ENCODE measurements at places on chromosomes 13 and 19.
A peak's percentile ranks its signal among the peaks of the same experiment; 100 is the strongest.

GRCh38 chr13:23320926-23321534, 112.5 kb downstream of the SACS start:
- DNase-seq: no peak

GRCh38 chr13:32650705-32651311, 64.6 kb downstream of the PDS5B start:
- peak; percentile 30 for DNase-seq

DNA sequence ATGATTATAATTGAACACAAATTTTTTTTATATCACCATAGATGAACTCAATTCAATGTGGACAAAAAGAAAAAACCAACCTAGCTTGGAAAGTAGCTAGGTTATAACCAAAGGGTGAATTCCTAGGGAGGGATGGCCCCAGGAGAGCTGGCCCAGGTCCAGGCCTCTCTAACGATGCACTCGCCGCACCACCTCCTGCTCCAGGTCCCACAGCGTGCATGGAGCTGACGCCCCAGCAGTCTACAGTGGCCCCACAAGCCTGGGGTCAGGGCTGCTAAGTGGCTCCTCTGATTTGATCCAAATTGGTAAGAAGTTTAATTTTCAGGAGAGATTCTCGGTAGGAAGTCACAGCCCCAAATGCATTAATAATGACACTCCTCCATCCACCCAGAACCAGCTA, 48.8 kb downstream of the TSHZ3 start:
- DNase-seq: no peak

- DNase-seq: peak; percentile 12
Measured at GRCh38 chr19:8363803-8364771, at the start of gene ANGPTL4. TSS of gene ANGPTL4 (plus strand) at chr19:8364155. CDS start at chr19:8364322, 167 bp downstream.

- DNase-seq: peak; percentile 69
Measured at GRCh38 chr19:41449079-41449864, 6.3 kb downstream of the ERICH4 start.

- DNase-seq: no peak
Measured at GRCh38 chr13:33218020-33218419, 67.5 kb downstream of the STARD13 start.

DNA sequence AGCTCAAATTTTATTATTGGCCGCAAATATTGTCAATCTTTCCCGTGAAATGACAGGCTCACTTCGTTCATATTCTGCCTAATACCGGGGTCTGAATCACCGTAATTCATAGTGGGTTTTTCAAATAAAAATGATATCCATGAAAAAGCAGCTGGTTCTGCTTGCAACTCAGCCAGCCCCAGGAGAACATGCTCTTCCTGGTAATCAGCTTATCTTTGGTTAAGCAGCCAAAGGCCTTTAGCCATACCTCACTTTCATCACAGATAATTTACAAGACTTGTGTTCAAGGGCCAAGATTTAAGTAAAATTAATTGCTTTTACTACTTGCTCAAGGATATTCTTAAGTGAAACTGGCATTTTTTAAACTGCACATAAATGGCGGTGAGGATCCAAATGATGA, 22.5 kb downstream of the RNASEH2B start:
- no peak for DNase-seq

DNA sequence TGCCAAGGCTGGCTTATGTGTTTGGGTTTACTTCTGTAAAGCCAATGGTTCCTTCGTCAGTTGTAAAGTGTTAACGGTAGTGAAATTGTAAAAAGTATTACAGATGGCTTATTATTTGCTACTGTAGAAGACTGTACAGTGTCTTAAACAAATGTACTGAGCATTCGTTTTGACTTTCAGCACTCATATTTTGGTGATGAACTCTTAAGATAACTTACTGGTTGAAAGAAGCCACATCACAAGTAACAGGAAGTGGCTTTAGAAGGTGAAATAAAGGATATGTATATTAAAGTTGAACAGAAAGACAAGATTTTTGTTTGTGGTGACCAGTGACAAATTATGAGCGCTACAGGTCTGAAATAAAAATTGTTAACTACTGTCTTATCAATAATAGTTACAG, 64.2 kb downstream of the URI1 start:
- DNase-seq: no peak

DNA sequence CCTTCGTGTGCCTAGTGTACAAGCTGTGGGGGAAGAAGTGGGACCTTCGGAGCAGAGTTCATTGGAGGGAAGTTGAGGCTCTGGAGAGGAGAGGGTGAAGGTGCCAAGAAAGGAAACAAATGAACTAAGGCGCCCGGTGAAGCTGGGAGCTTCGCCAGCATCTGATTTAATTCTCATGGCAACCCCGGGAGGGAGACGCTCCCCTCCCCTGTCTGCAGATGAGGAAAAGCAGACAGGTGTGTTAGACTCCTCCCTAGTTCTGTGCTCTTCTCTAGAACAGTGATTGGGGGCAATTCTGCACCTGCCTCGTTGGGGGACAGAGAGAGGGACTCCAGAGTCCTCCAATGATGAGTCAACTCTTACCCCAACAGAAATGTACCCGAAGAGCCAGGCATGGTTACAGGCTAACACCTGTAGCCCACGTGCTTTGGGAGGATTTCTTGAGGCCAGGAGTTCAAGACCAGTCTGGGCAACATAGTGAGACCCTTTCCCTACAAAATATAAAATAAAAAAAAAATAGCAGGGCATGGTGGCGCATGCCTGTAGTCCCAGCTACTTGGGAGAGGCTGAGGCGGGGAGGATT, 4.2 kb downstream of the SSC5D start:
- no peak for DNase-seq

- DNase-seq: no peak
Measured at GRCh38 chr13:101837288-101837687, 384.8 kb downstream of the ITGBL1 start.

DNA sequence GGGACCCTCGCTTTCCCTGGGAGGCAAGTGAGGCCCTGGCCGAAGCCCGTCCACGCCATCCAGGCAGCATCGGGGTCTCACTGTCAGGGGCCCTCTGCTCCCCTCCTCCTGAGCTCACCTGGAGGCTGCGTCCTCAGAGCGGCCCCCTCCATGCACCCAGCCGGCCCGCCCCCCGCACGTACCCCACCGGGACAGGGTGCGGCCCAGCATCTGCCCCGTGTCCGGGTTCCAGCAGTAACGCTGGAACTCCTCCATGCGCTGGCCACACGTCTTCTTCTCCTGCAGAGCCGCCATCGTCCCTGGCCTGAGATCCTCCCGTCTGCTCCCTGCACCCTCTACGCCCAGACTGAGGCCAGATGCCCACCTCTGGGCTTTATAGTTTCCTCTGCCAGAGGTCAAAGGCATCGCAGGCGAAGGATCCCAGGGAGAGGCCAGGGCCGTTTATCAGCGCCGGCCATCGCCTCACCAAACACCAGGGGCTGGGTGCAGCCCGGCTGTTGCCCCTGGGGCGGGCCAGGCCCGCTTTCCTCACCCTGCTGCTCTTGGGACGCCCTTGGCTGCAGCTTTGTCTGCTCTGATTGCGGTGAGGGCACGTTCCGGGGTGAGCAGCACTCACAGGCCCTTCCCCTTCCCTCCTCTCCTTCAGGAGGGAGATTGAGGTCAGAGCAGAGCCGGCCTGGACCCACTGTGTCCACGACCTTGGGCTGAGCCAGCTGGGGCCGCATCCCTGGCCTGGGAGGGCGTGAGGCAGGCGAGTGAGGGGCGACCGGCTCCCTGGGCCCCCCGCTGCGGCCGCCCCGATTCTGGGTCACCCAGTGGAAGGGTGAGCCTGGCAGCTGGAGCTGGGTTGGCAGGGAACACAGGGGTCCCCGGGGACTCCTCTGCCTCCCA, at the start of gene ATP4B:
ATP4B (minus strand) TSS at position 348 of the 891 bp plus-strand sequence; CDS start at position 294, 54 bp downstream.
- DNase-seq: no peak

DNA sequence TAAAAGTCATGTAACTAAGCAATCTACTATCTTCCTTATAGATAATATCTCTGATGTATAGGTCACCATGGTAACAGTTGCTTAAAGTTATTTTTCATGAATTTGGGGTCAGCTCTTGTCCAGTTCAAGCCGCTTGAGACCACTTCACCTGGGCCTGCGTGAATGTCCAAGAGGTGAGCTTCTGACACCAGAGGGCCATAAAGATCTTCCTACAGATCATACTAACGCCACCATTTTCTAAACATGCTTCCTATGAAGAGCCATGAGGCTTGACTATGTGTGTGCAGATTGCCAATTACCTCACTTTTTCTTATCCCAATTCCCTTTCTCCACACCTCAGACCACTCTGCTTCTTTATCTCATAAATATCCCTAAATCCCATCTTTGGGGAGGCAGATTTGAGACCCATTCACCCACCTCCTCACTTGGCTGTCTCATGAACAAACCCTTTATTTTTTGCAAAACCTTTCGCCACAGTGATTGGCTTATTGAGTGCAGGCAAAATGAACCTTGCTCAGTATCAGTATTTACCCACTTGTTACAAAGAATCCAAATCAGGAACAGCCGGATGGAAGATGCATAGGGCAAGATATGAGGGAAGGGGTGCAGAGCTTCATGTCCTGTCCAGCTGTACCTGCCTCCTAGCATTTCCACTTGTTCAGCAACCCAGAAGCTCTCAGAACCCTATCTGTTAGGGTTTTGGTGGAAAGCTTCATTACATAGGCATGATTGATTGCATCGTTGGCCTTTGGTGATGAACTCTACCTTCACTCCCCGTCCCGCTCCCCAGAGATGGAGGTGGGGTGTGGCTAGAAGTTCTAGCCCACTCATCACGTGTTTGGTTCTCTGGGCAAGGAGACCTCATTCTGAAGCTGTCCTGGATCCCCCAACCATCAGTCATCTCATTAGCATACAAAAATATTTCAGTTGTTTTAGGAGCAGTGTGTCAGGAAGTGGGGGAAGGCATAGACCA, 34.2 kb downstream of the FAM187B start:
- DNase-seq: no peak

DNA sequence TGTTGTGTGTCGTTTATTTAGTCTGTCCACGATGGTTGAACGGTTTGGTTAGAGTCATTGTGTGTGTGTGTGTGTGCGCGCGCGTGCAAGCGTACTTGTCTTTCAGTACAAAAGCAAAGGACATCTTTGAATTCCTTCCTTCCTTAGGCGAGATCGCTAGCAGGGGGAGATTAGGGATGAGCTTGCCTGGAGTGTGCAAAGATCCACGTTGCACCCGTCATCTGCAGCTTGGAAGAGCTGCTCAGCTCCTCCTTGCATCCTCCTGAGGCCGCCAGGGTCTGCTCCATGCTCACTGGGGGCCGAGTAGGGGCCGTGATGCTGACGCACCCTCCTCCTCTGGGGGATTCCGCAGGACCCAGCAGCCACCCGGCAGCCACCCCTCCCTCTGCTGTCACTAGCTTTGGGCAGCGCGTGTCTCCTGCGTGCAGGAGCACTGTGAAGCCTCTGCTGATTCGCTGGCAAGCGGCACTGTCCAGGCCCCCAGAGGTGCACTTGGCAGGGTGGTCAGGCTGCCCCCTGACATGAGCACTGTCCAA, 137.3 kb downstream of the KDM4B start:
- DNase-seq: no peak

- DNase-seq: no peak
Measured at GRCh38 chr19:56312342-56312741, 2.3 kb downstream of the ZSCAN5A start.

DNA sequence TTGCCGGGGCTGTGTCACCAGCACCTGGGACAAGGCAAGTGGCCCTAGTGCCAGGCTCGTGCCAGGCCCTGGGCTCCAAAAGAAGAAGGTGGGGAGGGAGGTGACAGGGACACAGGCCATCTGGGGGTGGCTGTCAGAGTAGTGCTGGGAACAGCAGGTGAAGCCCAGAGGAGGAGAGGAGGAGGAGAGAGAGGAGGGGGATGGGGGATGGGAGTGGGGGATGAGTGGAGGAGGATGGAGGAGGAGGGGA, 18.7 kb downstream of the LSM4 start:
- DNase-seq: no peak

GRCh38 chr13:112880976-112881540, 88.0 kb upstream of the MCF2L start:
- no peak for DNase-seq

DNA sequence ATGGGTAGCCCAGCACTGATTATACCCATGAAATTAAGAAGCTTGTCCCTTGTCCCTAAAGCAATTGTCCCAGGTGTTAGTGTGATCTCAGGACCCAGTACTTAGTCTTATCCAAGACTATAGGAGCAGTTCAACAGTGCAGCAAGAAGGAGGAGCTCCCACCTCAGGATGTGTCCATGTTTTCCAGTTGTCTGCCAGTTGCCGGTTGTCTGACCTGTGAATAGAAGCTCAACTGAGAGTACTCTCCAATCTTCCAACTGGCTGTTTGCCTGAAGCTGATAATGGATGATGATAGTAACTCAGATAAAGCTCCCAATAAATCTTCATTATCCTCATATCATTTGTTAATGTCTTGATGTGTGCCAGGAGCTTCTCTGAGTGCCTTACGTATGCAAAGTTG, 107.2 kb upstream of the HTR2A start:
- DNase-seq: no peak

GRCh38 chr13:60431108-60431700, 34.2 kb downstream of the TDRD3 start:
- DNase-seq: peak; percentile 41
